A549 treated with DMSO at 1 μM for 4 hours (cell line): ENCODE measurements at places on chromosomes 2 and 18. TPM values are rescaled to one million over a fixed set of nuclear protein-coding genes. Genes with fewer than 3 reads are reported as not detected.

Gene C2orf81
- 3.2 to 4.4 TPM (median 3.2 TPM) in 5 replicates for total RNA-seq

Gene APOB
- total RNA-seq = not detected in 5 replicates

Gene KANSL1L
- 0.24 to 0.99 TPM (median 0.56 TPM) in 5 replicates for total RNA-seq

Gene PROKR1
- 0.02 to 0.04 TPM in 2 of 5 replicates, not detected in the others for total RNA-seq

Gene REG3A
- total RNA-seq = not detected in 5 replicates

Gene KYNU
- 304 to 362 TPM (median 328 TPM) in 5 replicates for total RNA-seq

Gene ANKRD30BL
- total RNA-seq = not detected in 5 replicates

Gene HOXD8
- 4.8 to 5.9 TPM (median 5.5 TPM) in 5 replicates for total RNA-seq

Gene MOGAT1
- total RNA-seq = not detected in 5 replicates

Gene FSHR
- total RNA-seq = not detected in 5 replicates

Gene SERPINB11
- 0.07 to 0.08 TPM in 2 of 5 replicates, not detected in the others for total RNA-seq

Gene SNTG2
- total RNA-seq = not detected in 5 replicates

Gene WNT10A
- total RNA-seq = 0.11 TPM in 1 of 5 replicates, not detected in the others

Gene TUBB8B
- 0.14 TPM in 1 of 5 replicates, not detected in the others for total RNA-seq

Gene LAMA1
- 0.06 to 0.31 TPM (median 0.11 TPM) in 5 replicates for total RNA-seq

Gene GULP1
- 36.3 to 52.8 TPM (median 39.9 TPM) in 5 replicates for total RNA-seq

Gene EIF2AK2
- 19.3 to 31.6 TPM (median 29.1 TPM) in 5 replicates for total RNA-seq

Gene ATP6V1B1
- total RNA-seq = 1.6 to 3.8 TPM (median 1.8 TPM) in 5 replicates

Gene ITGB6
- 0.56 to 1.8 TPM (median 1.0 TPM) in 5 replicates for total RNA-seq

Gene SPDYA
- 0.15 to 0.39 TPM (median 0.20 TPM) in 5 replicates for total RNA-seq

Gene CXCR1
- not detected in 5 replicates for total RNA-seq

Gene SIGLEC15
- total RNA-seq = 0.05 to 0.44 TPM (median 0.08 TPM) in 4 of 5 replicates, not detected in the other
